ENCODE measurements at places on chromosomes 13 and 19.

DNA sequence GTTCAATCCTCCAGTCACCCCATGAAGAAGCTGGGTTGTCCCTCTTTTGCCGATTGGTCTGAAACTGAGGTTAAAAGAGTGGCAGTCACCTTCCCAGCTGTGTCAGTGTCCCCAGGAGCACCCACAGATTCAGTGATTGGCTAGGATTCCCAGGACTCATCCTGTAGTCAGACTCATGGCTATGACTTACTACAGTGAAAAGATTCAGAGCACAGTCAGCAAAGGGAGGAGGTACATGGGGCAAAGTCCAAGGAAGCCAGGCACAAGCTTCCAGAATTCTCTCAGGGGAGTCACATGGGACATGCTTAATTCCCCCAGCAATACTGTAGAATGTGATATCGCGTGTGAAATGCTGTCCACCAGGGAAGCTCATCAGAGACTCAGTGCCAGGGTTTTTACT, 14.2 kb downstream of the ZNF473 start:
- no peak for DNase-seq

DNA sequence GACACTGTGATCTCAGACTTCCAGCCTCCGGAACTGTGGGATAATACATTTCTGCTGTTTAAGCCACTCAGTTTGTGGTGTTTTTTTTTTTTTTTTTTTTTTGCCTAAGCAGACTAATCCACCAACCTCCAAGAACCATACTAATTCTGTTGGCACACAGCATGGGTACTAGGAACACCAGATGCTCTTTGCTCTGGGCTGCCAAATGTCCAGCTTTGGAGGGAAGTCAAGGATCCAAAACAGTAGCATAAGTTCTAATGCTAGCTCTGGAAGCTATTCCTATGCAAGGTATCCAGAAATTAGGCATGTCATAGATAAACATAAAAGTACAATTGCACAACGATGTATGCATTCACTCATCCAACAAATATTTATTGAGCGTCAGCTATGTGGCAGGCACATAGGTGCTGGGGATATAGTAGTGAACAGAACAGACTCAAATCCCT, 64.5 kb upstream of the WDFY2 start:
- no peak for DNase-seq

DNA sequence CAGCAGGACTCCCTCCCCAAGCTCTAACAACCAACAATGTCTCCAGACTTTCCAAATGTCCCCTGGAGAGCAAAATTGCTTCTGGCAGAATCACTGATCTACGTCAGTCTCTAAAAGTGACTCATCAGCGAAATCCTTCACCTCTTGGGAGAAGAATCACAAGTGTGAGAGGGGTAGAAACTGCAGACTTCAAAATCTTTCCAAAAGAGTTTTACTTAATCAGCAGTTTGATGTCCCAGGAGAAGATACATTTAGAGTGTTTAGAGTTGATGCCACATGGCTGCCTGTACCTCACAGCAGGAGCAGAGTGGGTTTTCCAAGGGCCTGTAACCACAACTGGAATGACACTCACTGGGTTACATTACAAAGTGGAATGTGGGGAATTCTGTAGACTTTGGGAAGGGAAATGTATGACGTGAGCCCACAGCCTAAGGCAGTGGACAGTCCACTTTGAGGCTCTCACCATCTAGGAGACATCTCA, 6.2 kb upstream of the CEACAM5 start:
- no peak for DNase-seq

- DNase-seq = peak; percentile 18
Observed at GRCh38 chr13:48078251-48078656, 16.6 kb downstream of the MED4 start.

GRCh38 chr19:11821474-11822109, 7.5 kb downstream of the ZNF440 start:
- no peak for DNase-seq

GRCh38 chr13:78306519-78307206, 296.7 kb downstream of the POU4F1 start:
- DNase-seq = no peak

GRCh38 chr13:70347947-70348620, 239.8 kb upstream of the KLHL1 start:
- DNase-seq = no peak

DNA sequence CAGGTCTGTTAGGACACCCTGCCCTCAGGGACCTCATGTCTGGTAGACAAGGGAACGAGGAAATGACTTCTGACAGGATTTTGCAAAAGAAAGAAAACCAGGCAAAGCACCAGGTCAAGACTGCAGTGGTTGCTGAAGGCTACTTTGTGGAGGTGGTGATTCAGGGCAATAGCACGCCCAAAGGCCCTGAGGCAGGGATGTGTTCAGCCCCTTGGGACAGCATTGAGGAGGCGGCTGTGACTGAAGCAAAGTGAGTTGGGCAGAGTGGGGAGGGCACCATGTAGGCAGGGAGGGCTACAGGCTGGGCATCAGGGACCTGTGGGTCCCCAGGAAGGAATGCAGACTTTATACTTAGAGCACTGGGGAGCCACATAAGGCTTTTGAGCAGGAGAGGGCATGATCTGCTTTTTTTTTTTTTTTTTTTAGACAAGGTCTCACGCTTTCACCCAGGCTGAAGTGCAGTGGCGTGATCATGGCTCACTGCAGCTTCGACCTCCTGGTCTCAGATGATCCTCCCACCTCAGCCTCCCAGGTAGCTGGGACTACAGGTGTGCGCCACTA, 10.8 kb upstream of the HOMER3 start:
- DNase-seq = no peak

DNA sequence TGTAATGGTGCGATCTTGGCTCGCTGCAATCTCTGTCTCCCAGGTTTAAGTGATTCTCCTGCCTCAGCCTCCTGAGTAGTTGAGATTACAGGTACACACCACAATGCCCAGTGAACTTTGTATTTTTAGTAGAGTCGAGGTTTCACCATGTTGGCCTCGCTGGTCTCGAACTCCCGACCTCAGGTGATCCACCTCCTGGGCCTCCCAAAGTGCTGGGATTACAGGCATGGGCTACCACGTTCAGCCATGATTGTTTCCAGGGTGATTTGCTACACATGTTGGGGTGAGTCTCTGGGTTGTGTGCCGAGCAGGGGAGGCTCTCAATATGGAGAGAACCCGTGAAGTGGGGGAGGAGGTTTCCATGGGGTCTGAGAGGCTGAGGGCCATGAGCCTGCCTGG, 24.8 kb upstream of the CEACAM21 start:
- no peak for DNase-seq

DNA sequence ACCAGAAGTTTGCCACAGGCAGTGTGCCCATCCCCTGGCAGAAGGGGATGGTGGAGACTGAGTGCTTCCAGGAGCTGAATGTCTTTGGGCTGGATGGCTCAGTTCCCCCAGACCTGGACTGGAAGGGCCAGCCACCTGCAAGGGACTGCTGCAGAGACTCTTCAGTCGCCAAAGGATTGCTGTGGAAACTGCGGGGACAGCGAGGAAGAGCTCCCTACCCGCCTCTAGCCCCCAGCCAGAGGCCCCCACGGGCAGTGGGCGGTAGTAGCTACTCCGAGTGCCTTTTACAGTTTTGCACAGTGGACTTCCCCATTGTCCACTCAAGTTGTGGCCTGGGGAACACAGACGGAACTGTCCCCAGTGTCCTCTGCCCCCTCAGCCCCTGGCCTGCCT, 138.5 kb downstream of the ZDHHC20 start:
- DNase-seq = no peak

DNA sequence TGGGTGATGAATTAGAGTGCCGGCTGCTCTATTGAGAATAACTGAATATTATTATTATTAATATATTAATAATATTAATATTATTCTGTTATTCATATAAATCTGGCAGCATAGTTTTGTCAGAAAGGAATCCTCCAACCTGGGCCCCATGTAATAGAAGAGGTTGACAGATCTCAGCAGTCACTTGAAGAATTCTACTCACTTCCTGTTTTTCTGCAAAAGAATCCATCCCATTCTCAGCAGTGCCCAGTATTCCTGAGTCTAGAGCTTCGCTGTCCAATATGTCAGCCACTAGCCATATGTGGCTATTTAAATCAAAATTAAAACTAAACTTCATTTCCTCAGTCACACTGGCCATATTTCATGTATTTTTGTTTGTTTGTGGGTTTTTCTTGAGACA, 72.4 kb upstream of the USPL1 start:
- no peak for DNase-seq

DNA sequence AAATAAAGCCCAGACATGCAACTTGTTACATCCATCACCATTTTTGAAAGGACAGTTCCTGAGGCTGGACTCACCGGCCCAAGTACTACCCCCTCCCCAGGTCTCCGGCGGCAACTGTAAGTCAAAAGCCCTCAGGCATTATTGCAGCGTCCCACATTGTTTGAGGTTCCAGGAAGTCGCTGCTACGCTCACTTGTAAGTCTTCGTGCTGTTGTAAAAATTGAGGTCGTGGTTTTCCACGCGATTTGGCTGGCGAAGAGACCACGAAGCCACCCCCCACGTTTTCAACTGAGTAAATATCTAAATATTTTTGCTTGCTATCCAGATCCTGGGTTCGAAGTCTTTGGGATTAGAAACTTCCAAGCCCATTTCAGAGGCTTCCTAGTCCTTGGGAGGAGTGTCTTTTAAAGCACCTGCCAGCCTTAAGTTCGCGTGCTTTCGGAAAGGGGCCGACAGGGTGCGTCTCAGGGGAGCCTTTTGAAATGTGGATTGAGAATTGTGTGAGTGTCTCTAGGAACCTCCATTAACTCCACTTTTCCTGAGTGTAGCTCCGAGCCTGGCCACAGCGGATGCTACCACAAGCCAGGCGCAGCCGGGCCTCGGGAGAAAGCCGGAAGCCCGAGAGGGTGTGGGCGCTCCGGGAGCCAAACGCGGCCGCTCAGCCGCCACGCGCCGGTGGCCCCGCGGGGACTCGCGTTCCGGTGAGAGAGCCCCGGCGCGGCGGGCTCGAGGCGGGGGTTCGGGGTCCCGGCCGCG, 434 bp upstream of the FNDC3A start:
- DNase-seq = peak; percentile 38

DNA sequence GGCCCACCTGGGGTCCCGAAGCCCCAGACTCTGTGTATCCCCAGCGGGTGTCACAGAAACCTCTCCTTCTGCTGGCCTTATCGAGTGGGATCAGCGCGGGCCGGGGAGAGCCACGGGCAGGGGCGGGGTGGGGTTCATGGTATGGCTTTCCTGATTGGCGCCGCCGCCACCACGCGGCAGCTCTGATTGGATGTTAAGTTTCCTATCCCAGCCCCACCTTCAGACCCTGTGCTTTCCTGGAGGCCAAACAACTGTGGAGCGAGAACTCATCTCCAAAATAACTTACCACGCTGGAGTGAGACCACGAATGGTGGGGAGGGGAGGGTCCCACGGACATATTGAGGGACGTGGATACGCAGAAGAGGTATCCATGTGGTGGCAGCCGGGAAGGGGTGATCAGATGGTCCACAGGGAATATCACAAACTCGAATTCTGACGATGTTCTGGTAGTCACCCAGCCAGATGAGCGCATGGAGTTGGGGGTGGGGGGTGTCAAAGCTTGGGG, 1.0 kb upstream of the ICAM5 start:
- DNase-seq = peak; percentile 84
